CD4-positive, alpha-beta memory T cell (primary cell): ENCODE measurements at places on chromosomes 2 and 18.

DNA sequence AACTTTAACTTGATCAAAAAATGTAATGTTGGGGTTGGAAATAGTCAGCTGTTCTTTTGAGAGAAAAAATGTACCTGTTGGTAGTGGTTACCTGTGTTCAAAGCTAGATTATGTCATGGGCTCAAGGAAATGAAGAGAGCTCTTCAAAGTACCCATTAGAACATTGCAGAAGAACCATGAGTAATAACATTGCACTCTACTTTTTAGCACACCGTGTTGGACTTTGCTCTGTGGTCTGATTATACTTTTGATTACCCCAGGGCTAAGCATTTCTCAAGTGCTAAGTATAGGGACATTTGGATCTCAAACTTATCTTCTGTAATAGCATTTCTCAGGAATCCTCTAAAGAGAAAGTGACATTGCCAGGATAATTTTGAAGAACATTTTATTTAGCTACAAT lies 1122.8 kb upstream of the CELF4 start:
- no peak for DNase-seq

- no peak for DNase-seq
Measured at GRCh38 chr2:148013876-148014275, 6.7 kb downstream of the ORC4 start.

DNA sequence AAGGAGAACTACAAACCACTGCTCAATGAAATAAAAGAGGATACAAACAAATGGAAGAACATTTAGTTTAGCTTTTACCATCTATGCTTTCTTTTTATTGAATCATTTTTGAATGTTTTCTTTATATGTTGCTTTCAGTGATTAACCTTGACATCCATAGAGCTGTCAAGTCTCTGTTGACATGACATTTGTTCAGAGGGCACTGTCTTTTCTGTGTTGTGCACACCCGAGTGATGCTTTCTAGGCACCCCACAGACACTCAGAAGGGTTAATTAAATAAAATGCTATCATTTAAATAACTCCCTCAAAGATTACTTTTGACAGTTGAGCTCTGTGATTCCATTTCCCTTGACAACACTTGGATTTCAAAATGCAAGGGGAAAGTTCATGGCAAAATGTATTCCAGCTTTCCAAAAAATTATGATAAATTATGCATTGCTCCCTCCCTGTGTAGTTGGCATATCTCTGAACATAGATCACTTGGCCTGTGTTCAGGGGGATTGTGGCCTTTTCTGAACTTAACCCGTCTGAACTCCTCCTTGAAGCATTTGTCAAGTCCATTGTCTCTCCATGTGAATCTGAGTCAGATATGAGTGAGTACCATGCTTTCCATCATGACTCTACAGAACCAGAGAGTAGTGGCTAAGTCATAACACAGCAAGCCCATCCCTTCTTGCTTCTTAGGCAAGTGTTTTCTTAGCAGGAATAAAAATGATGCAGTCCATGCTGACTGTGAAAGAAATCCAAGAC lies 372.6 kb downstream of the RPRM start:
- no peak for DNase-seq

- no peak for DNase-seq
Measured at GRCh38 chr18:48991676-48992075, 40.9 kb upstream of the SMAD7 start.
